ENCODE measurements at places on chromosomes 7 and 10.

GRCh38 chr10:21174715-21175495 is 277.8 kb upstream of the NEBL start:
- no peak for DNase-seq

GRCh38 chr7:105325216-105325904 is 63.4 kb downstream of the SRPK2 start:
- DNase-seq: no peak

GRCh38 chr10:11181978-11182377 is 164.3 kb downstream of the CELF2 start:
- no peak for DNase-seq

- no peak for DNase-seq
Observed at GRCh38 chr10:43375401-43376020, 4.1 kb downstream of the FXYD4 start.

- no peak for DNase-seq
Observed at GRCh38 chr10:17883621-17884020, 68.1 kb upstream of the SLC39A12 start.

- DNase-seq: no peak
Observed at GRCh38 chr10:3668966-3669330, 116.1 kb downstream of the KLF6 start.

DNA sequence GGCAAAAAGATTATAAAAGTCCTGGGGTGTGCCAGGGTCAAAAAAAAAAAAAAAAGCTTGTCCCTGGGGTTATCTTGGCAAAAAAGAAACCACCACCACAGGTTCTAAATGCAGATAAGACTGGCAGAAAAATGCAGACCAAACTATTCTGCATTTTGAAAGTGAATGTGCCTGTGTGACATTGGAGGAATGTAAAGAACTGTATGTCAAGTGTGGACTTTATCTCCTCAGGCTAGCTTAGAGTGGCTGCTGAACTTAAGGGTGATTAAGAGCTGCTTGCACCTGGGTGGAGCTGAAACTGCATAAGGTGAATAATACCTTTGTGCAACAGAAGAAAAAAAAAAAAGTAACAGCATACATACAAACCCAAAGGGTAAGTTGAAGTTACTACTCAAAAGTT is 1.3 kb upstream of the NAPEPLD start:
- no peak for DNase-seq
